Tibial artery (tissue), 4 donors: ENCODE measurements at places on chromosomes 4 and X.

- DNase-seq: no peak
These were observed 38.8 kb downstream of the GRIA3 start for GRCh38 chrX:123222920-123223319.

GRCh38 chrX:15834827-15835595 is 19.6 kb downstream of the AP1S2 start:
- no peak for DNase-seq

DNA sequence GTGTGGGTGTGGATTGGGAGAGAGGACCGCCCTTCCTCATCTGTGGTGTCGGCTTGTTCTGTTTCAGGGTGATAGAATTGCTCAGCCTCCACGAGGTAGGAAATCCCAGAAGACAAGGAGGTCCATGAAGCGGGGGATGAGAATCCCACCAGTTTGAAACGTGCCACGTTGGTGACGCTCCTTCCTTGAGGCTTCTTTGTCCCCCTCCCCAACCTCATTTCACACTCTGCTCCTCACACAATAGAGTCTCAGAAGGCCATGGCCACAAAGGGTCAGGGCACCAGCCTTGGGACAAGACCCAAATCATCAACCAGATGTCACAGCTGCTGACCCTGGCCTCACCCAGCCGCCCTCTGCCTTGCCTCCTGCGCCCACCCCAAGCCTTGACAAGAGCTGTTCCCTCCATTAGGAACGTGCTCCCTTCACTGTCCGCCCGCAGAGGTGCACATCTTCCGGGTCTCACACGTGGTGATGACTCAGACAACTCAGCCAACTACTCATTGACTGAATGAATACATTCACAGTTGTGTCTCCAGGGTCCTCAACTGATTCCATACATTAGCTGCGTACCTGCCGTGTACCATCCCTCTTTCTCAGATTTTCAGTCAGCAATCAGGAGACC is 18.3 kb downstream of the BLOC1S4 start:
- no peak for DNase-seq

GRCh38 chr4:78057135-78057599 is at the start of gene FRAS1:
Gene FRAS1 (plus strand): TSS chr4:78057323. CDS start chr4:78058010, 687 bp downstream.
- no peak for DNase-seq

- no peak for DNase-seq
These were observed 157.5 kb upstream of the FAM9B start for GRCh38 chrX:9191392-9191791.

GRCh38 chr4:4480205-4480604 is 61.6 kb downstream of the STX18 start:
- no peak for DNase-seq

- no peak for DNase-seq
These were observed 131.6 kb upstream of the STIM2 start for GRCh38 chr4:26729027-26729426.

GRCh38 chr4:102104278-102104677 is 241.0 kb downstream of the SLC39A8 start:
- DNase-seq: no peak

GRCh38 chrX:13005661-13006473 is 31.0 kb downstream of the TMSB4X start:
- peak; percentile 43 for DNase-seq

GRCh38 chr4:147014946-147015345 is 69.3 kb upstream of the TTC29 start:
- no peak for DNase-seq

- no peak for DNase-seq
These were observed 1534.4 kb upstream of the IGFBP7 start for GRCh38 chr4:58644549-58644948.

- no peak for DNase-seq
These were observed 605.9 kb upstream of the DIPK2B start for GRCh38 chrX:45806410-45807121.

DNA sequence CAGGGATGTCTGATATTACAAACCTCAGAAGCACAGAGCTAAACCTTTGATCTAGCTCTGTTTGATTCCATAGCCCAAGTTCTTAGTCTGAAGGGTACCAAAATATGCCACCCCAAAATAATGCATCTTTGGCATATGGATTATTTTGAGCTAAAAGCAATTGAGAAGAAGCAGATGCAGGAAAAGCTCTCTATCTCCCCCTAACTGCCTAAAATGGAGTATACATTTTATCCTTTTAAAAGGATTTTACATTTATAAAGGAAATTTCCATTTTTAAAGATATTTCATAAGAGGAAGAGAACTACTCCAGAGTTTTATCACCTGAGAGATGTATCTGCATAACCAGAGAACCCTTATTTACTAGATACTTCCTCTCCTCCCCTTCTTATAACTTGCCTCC is 158.7 kb downstream of the ZNF674 start:
- DNase-seq: no peak

GRCh38 chrX:18160369-18160768 is 60.3 kb downstream of the BEND2 start:
- no peak for DNase-seq

DNA sequence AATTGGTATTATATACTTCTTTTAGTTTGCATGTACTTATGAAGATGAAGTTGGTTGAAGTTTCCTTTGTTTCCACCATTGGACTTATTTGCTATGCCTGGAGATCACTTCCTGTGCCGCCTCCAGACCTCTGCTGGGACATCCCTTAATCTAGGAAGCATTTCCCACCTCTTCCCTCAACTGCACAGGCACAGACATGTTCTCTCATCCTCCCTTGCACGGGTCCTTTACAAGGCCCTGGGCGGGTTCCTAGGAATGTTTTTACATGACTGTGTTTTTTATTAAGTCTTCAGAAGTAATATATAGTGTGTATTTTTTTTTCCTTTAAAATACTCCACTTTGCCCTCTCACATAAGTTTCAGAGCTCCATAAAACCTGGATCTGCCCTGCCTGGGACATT is 51.0 kb downstream of the TMEM131L start:
- no peak for DNase-seq

GRCh38 chrX:118521435-118521834 is 25.8 kb downstream of the DOCK11 start:
- DNase-seq: no peak

- no peak for DNase-seq
These were observed 161.6 kb downstream of the CHIC2 start for GRCh38 chr4:53902786-53903185.

- DNase-seq: no peak
These were observed 155.9 kb upstream of the PJA1 start for GRCh38 chrX:69321006-69321655.

- no peak for DNase-seq
These were observed 49.5 kb upstream of the GABRQ start for GRCh38 chrX:152588206-152588605.

DNA sequence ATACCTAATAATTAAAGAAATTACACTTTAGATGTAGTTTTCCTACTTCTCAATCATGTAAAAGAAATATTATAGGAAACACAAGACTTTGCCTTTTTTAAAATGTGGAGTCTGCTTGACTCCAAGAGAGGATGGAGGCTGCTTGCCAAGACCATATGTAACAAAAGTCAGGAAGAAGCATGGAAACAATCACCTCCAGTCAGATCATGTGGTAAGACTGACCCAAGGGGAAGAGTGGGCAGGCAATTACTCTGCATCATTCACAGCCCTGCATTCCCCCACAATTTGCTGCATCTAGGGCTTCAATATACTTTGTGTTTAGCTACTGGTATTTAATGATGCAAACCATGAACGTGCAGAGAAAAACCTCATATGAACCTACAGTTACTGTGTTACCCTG is 78.0 kb upstream of the RXFP1 start:
- no peak for DNase-seq

GRCh38 chr4:47617607-47618006 is 132.5 kb downstream of the ATP10D start:
- DNase-seq: no peak

DNA sequence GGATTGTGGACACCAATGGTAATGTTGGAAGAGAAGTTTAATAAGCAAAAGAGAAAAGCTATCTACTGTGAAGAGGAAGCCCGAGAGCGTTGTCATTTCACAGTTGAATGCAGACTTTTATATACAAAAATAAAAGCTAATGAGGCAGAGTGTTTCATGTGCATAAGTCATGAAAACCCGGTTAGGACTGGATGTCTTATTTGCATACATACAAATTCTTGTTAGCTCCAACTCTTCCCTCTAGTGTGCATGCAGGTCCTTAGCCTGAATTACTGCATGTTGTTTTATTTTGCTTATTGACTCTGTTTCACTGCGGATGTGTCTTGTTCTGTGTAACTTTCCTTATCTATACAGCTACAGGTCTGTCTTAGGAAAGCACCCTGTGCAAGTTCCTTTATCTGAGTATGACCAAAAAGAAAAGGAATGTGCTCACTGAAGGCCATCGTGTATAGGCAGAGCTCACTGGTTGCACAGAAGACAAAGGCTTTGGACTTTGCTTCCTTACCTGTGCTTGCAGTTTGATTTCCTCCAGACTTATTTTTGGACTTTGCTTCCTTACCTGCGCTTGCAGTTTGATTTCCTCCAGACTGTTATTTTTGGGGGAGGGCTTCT is 25.1 kb upstream of the UGT2B11 start:
- no peak for DNase-seq

- DNase-seq: no peak
These were observed 33.0 kb downstream of the NLRP2B start for GRCh38 chrX:57647020-57647419.

- DNase-seq: no peak
These were observed 11.2 kb upstream of the TAB3 start for GRCh38 chrX:30900227-30900626.

DNA sequence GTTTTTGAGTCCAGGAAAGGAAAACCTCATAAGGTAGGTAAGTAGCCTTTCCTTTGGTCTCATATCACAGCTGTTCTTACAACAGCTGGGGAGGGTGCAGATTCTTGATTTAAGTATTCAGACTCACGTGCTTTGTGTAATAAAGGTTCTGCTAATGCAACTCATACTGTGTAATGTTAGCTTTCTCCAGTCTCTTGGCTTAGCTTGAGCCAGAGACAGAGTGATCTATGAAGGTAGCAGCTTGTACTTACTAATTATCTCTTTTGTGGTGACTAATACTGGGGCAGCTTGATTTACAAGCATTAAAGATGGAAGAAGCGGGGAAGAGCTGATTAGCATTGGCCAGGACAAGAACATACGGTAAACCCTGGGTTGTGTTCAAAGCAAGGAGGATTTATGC is 80.3 kb downstream of the LNX1 start:
- DNase-seq: no peak

- no peak for DNase-seq
These were observed 13.4 kb upstream of the P2RY10 start for GRCh38 chrX:78931814-78932213.

DNA sequence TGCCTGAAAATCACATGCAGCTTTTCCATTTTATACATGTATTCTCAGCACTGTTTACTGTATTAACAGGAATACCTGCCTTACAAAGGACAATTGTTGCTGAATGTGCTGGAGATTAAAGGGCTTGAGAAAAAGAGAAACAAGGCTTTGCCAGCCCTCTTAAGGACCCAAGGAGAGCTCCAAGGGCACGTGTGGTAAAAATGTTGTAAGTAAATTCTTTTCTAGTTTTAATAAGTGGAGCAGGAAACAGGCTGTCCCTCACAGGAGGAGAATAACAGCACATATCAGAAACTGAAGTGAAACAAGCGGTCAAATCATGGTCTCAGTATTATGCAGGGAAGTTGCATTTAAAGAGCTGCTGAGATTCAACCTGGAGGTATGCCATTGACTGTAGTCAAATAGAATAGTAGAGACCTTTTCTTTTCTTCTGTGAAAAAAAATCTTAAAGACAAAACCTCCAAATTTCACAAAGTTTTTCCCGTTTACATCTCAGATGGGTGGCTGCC is 18.5 kb downstream of the IGFBP7 start:
- DNase-seq: no peak
